ENCODE measurements at places on chromosomes 2 and 18. TPM values are rescaled to one million over a fixed set of nuclear protein-coding genes. Genes with fewer than 3 reads are reported as not detected.

WIPF1 gene
- total RNA-seq, result 37.8 TPM

- DNase-seq, result no peak
Measured at GRCh38 chr18:29883114-29883513, 1159.4 kb downstream of the DSC3 start.

GRCh38 chr2:98870516-98871158 lies 65.4 kb downstream of the CRACDL start:
- no peak for DNase-seq

DNA sequence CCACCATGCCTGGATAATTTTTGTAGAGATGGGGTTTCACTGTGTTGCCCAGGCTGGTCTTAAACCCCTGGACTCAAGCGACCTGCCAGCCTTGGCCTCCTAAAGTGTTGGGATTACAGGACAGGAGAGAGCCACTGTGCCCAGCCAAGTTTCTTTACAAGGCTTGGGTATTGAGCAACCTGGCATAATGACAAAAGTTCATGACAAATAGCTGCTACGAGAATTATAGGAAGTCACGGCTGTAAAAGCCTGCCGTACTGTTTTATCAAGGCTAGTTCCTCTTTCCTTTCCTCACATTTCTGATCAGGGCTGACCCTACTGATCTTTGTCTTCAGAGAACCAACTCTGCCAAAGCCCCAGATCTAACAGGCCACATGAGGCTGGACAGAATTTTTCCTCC lies 490.4 kb upstream of the SPRED2 start:
- peak; percentile 68 for DNase-seq
